ENCODE measurements at places on chromosomes 12 and 14. TPM values are rescaled to one million over a fixed set of nuclear protein-coding genes. Genes with fewer than 3 reads are reported as not detected.

Gene SPTLC2
- total RNA-seq: 16.8 TPM

Gene OLR1
- total RNA-seq: not detected

Gene IQSEC3
- not detected for total RNA-seq

Gene NEMF
- total RNA-seq: 97.9 TPM

Gene IL31
- 2.1 TPM for total RNA-seq

Gene PLA2G1B
- 0.51 TPM for total RNA-seq

Gene MANSC1
- total RNA-seq: 2.2 TPM

Gene PLXNC1
- total RNA-seq: 5.3 TPM

Gene ZBTB42
- 1.5 TPM for total RNA-seq

Gene PGF
- not detected for total RNA-seq

Gene OVCH1
- not detected for total RNA-seq

Gene RIN3
- total RNA-seq: 26.4 TPM

Gene DEGS2
- 2.6 TPM for total RNA-seq

Gene SMCO2
- total RNA-seq: not detected

Gene SERPINA12
- total RNA-seq: not detected

Gene B3GNT4
- total RNA-seq: 2.6 TPM

Gene CHGA
- not detected for total RNA-seq

Gene OR6C76
- total RNA-seq: not detected

Gene MYBPC1
- not detected for total RNA-seq

Gene TULP3
- 5.9 TPM for total RNA-seq

Gene MAP1LC3B2
- total RNA-seq: 1.8 TPM

Gene KCNK10
- total RNA-seq: not detected

Gene SOCS2
- total RNA-seq: 8.9 TPM

Gene C14orf39
- not detected for total RNA-seq

Gene TOMM20L
- total RNA-seq: not detected

Measured in activated CD4-positive, alpha-beta T cell treated with anti-CD3 and anti-CD28 coated beads for 36 hours (primary cell).